ENCODE measurements at places on chromosomes 12 and 14.

DNA sequence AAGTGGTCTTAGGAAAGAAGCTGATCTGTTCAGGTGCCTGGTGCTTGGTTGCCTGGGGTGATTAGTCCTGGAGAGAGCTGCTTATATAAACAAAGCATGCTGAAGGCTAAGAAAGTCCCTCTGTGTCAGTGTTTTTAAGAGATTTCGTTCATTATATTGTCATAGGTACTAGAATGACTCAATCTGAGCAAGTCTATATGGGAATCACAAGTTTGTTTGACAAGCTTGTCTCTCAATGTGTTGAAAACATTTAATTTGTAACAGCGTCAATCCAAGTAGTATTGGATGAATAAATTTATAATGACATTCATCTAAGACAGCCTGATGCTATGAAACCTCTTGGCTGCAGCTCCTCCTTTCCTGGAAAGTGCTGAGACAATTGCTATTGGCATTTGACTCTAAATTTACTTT is 256.3 kb downstream of the TMTC2 start:
- DNase-seq: no peak

- DNase-seq: no peak
Measured at GRCh38 chr12:52073531-52074381, 4.0 kb downstream of the ATG101 start.

DNA sequence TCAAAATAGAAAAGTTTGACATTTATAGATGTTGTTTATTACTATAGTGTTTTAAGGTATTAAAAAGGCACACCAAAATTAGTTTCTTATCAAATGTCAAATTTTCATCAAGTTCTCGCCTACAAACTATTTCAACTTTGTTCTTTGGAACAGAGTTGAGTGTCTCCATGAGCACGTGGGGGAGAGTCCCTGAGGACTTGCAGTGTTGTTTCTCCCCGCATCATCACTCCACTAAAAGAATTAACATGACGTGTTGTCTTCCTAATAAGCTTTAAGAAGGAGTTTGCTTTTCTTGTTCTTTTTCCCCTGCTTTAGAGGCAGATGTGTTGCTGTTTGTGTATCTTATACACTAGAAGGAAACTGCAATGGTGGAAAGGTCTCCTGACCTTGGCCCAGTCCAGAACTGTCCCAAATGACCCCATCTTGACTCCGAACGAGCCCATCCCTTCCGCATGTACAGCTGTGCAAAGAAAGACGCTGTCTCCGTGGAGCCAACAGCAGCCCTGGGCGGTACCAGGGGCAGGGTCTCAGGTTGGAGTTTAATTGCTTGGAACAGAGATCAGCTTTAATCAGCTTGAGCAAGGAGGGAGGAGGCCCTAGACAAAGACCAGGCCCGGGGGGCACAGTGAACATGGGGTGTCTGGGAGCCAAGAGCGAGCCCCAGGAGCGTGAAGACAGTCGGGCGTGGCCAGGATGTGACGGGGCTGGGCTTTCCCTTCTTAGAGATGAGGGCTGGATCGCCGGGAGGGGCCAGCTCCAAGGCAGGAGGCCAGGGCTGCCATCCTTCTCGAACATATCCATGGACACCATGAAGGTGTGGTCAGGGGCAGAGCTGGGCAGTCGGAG is 215.4 kb upstream of the RTL1 start:
- DNase-seq: no peak

DNA sequence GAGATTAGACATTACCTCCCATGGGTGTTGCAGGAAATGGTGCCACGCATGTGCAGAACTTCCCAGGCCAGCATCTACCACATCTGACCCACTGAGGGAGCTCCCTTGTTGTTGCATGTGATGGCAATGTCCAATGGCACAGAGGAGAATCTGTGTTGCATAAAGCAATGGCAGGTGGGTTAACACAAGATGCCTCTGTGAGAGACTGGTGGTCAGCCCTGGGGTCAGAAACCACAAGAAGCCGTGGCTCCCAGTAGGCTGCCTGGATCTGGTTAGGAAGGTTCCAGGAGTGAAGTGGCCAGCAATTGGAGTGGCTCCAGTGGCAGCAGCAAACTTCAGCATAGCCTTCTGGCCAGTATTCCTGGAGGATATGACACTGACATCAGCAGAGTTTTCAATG is 65.9 kb upstream of the HMGA2 start:
- no peak for DNase-seq

GRCh38 chr12:23281295-23281694 is 656.3 kb downstream of the ETNK1 start:
- DNase-seq: no peak

DNA sequence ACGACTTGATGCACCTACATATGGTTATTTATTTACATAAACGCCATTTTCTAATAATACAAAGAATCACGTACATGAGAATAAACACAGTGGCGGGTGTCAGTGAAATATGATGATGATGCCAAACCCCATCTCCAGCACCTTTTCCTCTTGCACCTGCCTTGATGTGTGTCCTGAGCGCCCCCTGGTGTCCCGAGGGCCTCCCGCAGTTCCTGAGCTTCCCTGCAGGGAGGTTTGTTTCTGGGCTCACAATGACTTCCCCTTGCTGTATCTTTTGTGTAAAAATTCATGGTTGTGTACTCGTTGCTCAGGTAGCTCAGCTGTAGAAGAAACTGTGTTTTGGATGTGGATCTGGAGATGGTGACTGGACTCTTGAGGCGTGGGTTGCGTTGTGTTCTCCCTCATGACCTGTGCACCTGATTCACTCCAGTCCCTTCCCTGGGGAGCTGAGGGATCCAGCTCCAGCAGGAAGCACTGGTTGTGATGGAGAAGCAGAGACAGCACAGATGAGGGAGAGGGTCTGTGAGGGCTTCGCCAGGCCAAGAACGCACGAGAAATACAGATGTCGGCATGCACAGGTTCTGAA is 1037.8 kb downstream of the TMEM121 start:
- DNase-seq: peak; percentile 20

DNA sequence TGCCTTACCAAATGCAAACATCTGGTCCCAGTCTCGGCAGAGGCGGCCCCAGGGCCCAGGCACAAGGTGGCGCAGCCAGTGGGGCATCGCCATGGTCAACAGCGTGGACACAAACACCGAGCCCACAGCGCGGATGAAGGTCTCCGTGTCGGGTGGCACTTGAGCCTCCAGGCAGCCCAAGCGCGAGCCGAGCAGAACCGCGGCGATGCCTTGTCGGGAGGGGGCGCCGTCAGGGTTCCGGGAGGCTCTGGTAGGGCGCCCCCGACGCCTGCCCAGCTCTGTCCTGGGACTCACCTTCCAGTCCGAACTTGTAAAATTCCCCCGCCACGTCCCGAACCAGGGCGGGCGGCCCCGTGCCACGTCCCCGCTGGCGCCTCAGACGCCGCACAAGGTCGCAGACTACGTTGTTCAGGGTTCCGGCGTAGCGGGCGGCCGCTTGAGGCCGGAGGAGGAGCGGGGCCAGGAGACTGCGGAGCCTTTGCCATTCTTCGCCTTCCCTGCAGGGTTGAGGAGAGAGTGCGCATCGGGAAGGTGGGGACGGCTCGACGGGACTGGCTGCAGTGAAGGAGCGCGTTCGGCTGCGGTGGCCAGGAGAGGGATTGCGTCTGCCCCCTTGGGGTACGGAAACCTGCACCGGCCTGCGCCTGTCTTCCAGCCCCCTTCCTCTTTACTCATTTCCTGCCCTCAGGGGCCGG is 1.7 kb downstream of the CYP27B1 start:
- DNase-seq: no peak

GRCh38 chr14:73851000-73851399 is 631 bp upstream of the PTGR2 start:
- no peak for DNase-seq

GRCh38 chr12:29239336-29239735 is 90.3 kb downstream of the FAR2 start:
- no peak for DNase-seq

GRCh38 chr12:129523621-129524020 is 380.2 kb downstream of the TMEM132D start:
- no peak for DNase-seq

- DNase-seq: no peak
Measured at GRCh38 chr14:38950676-38951075, 152.4 kb downstream of the SEC23A start.

- no peak for DNase-seq
Measured at GRCh38 chr12:125889742-125890141, 824.5 kb downstream of the AACS start.

GRCh38 chr12:104602406-104602805 is 145.7 kb downstream of the CHST11 start:
- no peak for DNase-seq

DNA sequence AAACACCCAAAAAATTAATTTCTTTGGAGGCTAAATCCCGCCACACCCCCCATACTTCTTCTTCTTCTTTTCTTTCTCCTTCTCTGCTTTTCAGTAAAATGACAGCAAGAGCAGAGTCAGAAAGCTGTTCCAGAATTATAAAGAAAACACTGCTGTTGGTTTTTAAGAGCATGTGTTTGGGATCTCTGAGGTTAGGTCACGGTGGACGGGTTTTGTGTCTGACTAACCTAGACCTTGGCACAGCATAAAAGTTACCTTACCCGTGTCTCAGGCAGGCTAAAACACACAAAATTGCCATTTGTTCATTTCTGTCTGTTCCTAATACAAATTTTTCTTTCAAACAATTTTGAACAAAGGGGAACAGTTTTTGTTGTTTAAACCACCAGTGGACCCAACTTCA is 540.8 kb downstream of the NRXN3 start:
- DNase-seq: no peak

DNA sequence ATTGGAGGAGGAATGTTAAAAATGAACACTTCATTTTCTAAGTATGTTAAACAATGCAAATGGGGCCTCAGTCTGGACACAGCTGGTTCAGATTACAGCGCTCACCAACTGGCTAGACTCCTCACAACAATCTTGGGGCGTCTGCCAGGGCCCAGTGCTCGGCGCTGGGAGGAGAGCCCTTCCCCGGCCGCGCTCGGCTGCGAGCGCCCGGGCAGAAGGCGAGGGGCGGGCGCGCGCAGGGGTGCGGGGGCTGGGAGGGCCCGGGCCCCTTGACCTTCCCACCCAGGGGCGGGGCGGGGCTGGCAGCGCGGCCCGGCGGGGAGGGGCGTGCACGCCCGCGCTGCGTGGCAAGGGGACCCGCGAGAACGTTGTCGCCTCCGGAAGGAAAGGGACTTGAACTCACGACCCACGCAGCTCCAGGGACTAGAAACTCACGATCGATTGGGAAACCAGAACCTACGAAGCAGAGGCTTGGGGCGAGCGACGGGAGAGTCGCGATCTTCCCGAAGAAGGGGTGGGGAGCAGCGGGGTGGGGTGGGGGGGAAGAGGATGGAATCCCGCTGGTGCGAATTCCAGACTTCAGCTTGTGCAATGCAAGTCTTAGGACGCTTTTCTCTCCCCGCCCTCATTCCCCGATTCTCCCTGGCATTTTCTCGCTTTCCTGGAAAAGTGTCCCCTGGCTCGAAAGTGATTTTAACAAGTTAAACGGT is at the start of gene FBLN5:
FBLN5 (minus strand) TSS at position 220 of the 710 bp plus-strand sequence. CDS start 465 bp downstream, outside the sequence.
- DNase-seq: peak; percentile 23

All from stimulated activated CD4-positive, alpha-beta T cell treated with anti-CD3 and anti-CD28 coated beads, TNF-alpha, amount 100 ng/mL, for 4 hours (primary cell).